ENCODE measurements at places on chromosomes 11 and 22. TPM values are rescaled to one million over a fixed set of nuclear protein-coding genes. Genes with fewer than 3 reads are reported as not detected.

GRCh38 chr22:31151872-31152271, 8.1 kb upstream of the RNF185 start:
- no peak for DNase-seq
- H3K36me3 ChIP-seq = peaks cover 2% of the 10 kb centered on the region
- H3K4me1 ChIP-seq = peaks cover 26% of the 10 kb centered on the region
- no peak overlapping the region for H3K4me3 ChIP-seq

GRCh38 chr11:132033051-132033450, 662.6 kb downstream of the NTM start:
- no peaks in the 10 kb centered on the region for H3K36me3 ChIP-seq
- H3K4me1 ChIP-seq = peaks cover 6% of the 10 kb centered on the region
- no peak for DNase-seq
- no peak overlapping the region for H3K4me3 ChIP-seq

DNA sequence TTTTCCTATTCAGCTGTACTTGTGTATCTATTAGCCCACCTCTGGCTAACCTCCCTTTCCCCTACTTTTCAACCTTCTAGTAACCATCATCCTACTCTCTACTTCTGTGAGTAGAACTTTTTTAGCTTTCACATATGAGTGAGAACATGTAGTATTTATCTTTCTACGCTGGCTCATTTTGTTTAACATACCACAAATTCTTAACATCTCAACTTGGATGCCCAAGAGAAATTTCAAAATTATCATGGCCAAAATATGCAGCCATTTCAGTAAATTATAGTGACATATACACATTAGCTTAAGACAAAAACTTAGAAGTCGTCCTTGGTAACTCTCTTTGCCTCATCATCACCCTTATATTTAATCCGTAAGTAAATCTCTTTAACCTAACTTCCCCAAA, 34.7 kb downstream of the LUZP2 start:
- H3K4me1 ChIP-seq = peaks cover 12% of the 10 kb centered on the region
- no peak overlapping the region for H3K4me3 ChIP-seq
- H3K27me3 ChIP-seq = no peaks in the 10 kb centered on the region
- H3K27ac ChIP-seq = no peak overlapping the region

GRCh38 chr11:12403997-12404350, 26.6 kb downstream of the PARVA start:
- peaks cover 48% of the 10 kb centered on the region for H3K4me1 ChIP-seq
- H3K4me3 ChIP-seq = no peak overlapping the region
- peak overlapping the region; percentile 98 for H3K27ac ChIP-seq
- no peak for DNase-seq
- H3K36me3 ChIP-seq = peaks cover 2% of the 10 kb centered on the region

GRCh38 chr22:20624161-20624616, 116.8 kb downstream of the MED15 start:
- H3K4me1 ChIP-seq = no peaks in the 10 kb centered on the region
- peaks cover 15% of the 10 kb centered on the region for H3K27me3 ChIP-seq
- no peak for DNase-seq
- no peaks in the 10 kb centered on the region for H3K36me3 ChIP-seq
- H3K27ac ChIP-seq = no peak overlapping the region

DNA sequence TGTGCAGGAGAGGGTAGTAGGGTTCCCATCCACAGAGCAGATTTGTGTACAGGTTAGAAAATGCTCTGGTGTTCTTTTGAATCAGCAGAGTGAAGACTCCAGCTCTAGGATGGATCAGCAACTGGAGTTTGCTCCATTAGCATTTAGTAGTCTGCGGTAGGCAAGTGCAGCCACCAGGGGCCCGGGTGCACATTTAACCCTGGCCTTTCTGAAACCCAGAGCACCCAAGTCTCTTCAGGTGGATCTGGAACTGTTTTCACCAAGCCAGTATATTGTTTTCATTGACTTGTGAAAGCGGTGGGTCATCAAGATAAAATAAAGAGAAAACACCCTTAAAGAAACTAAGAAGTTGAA, 100.8 kb upstream of the CLPB start:
- H3K4me3 ChIP-seq = no peak overlapping the region
- peak overlapping the region; percentile 55 for H3K27ac ChIP-seq

GRCh38 chr11:54558919-54559318, 44.9 kb downstream of the OR4C46 start:
- H3K27me3 ChIP-seq = no peaks in the 10 kb centered on the region
- H3K4me1 ChIP-seq = no peaks in the 10 kb centered on the region
- no peak for DNase-seq
- no peak overlapping the region for H3K4me3 ChIP-seq
- H3K27ac ChIP-seq = no peak overlapping the region

DNA sequence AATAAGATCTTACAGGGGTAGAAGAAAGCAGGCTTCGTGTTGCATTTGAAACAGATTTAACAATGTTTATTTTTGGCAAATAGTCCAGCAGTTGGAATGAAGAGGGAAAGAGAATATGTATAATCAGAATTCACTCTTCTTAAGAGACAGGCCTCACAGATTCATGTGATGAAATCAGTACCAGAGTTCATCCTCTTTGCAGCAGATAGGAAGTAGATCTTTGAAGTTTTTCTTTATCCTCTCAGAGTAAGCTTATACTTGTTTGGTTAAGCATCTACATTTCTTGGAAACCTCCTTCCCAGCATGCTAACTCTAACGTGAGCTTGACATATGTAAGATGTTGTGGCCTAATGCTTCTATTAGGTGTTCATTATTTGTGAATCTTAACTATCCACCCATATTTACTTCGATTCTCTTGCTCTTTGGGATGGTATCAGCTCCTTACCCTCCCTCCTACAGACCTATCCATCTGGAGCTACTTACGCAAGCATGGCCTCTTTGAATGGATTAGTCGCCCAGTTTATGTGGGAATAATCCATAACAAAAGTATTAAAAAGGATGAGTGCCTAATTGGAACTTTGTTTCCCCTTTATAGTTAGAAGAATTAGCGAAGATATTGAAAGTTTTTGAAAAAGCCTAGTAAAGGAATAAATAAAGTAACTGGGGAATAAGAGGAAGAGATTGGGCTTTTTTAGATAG, 80.1 kb downstream of the PRMT3 start:
- H3K27me3 ChIP-seq = no peaks in the 10 kb centered on the region
- H3K36me3 ChIP-seq = peaks cover 31% of the 10 kb centered on the region
- H3K4me3 ChIP-seq = no peak overlapping the region
- H3K27ac ChIP-seq = peak overlapping the region; percentile 18
- peaks cover 7% of the 10 kb centered on the region for H3K4me1 ChIP-seq

GRCh38 chr11:87097582-87097981, 59.8 kb downstream of the TMEM135 start:
- no peak for DNase-seq
- peaks cover 31% of the 10 kb centered on the region for H3K36me3 ChIP-seq

DNA sequence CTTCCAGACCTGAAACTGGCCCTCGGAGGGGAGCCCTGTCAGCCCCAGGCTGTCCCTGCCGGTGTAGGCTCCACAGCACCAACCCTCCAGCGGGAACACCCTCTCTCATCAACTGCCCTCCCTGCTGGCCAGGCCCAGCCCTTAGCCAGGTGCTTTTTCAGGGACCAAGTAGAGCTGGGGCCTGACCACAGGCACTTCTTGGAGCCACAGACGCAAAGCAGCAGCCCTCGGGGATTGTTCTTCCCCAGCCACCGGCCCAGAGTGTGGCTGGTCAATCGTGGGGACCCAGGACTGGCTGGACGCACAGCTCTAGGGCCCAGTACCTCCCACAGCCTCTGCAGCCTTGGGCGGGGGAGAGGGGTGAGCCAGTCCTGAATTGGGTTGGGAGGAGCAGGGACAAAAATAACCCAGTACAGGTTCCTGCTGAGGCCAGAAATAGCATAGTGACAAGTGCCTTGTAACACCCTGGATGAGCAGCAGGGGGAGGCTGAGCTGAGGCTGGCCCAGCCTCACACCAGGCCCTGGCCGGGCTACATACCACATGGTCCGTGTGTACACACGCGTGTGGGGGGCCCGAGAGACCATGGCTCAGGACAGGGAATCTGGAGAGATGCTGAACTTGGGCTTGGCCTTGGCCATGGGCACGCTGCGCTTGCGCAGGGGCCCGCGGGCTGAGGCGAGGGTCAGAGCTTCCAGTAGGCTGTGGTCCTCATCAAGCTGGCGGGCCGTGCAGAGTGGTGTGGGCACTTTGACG, 2.0 kb downstream of the KCNJ11 start:
- no peak overlapping the region for H3K27ac ChIP-seq
- H3K36me3 ChIP-seq = peaks cover 3% of the 10 kb centered on the region
- H3K27me3 ChIP-seq = peaks cover 41% of the 10 kb centered on the region
- peak overlapping the region; percentile 24 for H3K4me3 ChIP-seq
- no peak for DNase-seq

- peaks cover 9% of the 10 kb centered on the region for H3K4me1 ChIP-seq
These were observed 11.1 kb upstream of the OSM start for GRCh38 chr22:30277547-30278344.

DNA sequence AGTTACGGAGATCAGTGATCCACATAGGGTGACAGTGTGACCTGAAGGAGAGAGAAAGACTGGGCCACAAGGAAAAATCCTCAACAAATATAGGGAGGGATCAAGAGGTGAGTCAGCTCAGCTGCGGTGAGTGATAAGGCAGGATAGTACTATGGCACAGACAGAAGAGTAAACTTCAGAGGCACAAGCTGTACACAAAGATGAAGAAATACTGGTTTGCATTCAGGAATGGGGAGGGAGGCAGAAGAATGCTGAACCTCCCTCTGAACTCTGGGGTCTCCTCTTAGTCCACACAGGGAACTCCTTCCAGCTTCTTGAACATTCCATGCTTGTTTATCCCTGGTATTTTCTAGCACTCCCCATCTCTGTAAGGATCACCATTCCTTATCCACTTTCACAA, 162.7 kb downstream of the BARX2 start:
- no peak overlapping the region for H3K27ac ChIP-seq
- peaks cover 25% of the 10 kb centered on the region for H3K36me3 ChIP-seq
- H3K4me3 ChIP-seq = no peak overlapping the region
- no peak for DNase-seq
- no peaks in the 10 kb centered on the region for H3K4me1 ChIP-seq

DNA sequence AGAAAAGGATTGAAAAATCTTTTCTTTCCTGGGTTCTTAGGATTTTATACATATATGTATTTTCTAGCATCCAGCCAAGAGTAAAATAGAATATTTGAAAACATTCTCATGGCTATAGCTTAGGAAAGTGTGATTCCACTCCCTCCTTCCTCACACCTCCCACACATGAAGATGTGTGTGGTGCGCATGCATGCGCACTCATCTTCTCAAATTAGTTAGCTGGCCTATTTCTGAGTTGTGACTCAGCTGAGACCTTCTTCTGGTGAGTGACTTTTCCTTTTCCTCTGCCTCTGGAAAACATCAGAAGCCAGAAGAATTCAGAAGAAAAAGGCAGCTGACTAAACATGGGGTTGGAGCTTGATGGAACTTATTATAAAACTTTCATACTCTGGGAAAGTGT, 149.8 kb downstream of the OR4C45 start:
- H3K27me3 ChIP-seq = no peaks in the 10 kb centered on the region
- H3K4me1 ChIP-seq = no peaks in the 10 kb centered on the region
- H3K4me3 ChIP-seq = no peak overlapping the region
- H3K27ac ChIP-seq = no peak overlapping the region

DNA sequence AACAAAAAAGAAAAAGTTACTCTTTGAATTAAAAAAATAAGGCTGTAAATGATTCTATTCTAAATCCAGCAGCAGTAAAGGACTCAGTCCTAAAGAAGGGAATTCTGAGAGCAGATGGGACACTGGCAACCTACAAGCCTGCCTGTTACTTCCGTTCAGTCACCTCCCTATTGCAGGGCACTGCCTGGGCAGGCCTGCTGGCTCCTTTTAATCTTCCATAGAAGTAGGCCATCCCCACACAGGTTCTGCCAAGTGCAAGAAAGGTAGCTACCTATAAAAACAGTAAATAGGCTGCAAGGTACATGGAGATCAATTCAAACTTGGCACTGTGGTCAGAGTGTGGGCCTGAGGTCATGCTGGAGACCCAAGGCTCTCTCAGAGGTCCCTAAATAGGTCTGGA, 136.4 kb downstream of the TRIM44 start:
- H3K4me1 ChIP-seq = peaks cover 11% of the 10 kb centered on the region
- no peaks in the 10 kb centered on the region for H3K27me3 ChIP-seq
- no peak overlapping the region for H3K27ac ChIP-seq
- peaks cover 14% of the 10 kb centered on the region for H3K36me3 ChIP-seq
- no peak for DNase-seq

- no peak for DNase-seq
- no peak overlapping the region for H3K27ac ChIP-seq
- H3K4me3 ChIP-seq = no peak overlapping the region
- H3K36me3 ChIP-seq = peaks cover 4% of the 10 kb centered on the region
- peaks cover 17% of the 10 kb centered on the region for H3K4me1 ChIP-seq
These were observed 2.2 kb upstream of the VPS11 start for GRCh38 chr11:119065369-119065768.

DNA sequence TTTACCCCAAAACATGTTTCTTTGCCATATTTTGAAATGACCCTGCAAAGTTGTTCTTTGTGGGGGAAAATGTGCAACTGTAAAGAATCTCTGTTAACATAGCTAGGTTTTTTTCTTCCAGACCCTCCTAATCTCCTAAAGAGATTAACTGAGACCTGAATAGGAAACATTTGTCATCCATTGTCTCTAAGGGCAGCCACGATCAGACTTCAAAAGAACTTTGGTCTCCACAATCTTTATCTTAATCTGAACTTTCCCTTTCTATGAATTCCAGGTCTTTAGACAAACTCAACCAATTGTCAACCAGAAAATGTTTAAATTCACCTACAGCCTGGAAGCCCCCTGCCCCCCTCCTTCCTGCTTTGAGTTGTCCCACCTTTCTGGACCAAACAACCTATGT, 4.6 kb upstream of the LGALS12 start:
- H3K4me3 ChIP-seq = no peak overlapping the region
- H3K27me3 ChIP-seq = no peaks in the 10 kb centered on the region
- no peak for DNase-seq
- peaks cover 11% of the 10 kb centered on the region for H3K4me1 ChIP-seq
- H3K36me3 ChIP-seq = peaks cover 4% of the 10 kb centered on the region

Gene MLC1
- total RNA-seq = 1.8 TPM

Gene FOSL1
- total RNA-seq = 3.1 TPM

Gene ACCSL
- total RNA-seq = not detected

Gene SUSD2
- total RNA-seq = 1.4 TPM

Gene OR52B2
- total RNA-seq = not detected

Gene OR8G5
- total RNA-seq = not detected

Gene VPS26B
- total RNA-seq = 42.4 TPM

Gene CSF2RB
- total RNA-seq = 0.56 TPM

Gene MMP10
- not detected for total RNA-seq

Gene BCL2L13
- 33.9 TPM for total RNA-seq

Gene BBOX1
- not detected for total RNA-seq

Gene OR6T1
- not detected for total RNA-seq

Gene GRAP2
- not detected for total RNA-seq

Gene RFPL1
- total RNA-seq = 0.63 TPM

Gene PANX2
- 6.4 TPM for total RNA-seq

Gene RAB38
- total RNA-seq = 46.7 TPM
